ENCODE measurements at places on chromosomes 2 and 18.

DNA sequence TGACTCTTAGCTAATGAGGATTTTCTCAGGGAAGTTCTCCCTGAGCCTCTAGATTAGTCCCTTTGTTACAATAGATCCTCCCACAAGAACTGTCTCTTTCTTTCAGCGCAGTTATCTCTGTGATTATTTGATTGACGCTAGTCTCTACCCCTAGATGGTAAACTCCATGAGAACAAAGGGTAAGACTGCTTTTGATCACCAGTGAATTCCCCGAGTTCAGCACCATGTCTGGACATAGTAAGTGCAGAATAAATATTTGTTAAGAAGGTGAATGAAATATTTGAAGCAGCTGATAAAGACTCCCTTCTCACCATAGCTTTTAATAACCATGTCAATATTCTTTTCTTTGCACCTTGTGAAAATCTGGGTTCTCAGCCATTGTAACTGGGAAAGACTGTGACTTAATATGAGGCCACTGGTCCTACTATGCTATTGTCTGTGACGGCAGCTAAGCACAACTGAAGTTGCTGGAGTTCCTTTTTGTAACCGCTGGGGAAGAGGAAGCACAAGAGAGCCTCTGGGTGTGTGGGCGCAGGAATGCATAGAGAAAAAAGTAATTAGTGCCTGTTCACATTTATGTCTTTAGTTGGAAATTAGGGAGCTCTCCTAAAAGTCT, 214.7 kb downstream of the TGIF1 start:
- DNase-seq, result no peak

DNA sequence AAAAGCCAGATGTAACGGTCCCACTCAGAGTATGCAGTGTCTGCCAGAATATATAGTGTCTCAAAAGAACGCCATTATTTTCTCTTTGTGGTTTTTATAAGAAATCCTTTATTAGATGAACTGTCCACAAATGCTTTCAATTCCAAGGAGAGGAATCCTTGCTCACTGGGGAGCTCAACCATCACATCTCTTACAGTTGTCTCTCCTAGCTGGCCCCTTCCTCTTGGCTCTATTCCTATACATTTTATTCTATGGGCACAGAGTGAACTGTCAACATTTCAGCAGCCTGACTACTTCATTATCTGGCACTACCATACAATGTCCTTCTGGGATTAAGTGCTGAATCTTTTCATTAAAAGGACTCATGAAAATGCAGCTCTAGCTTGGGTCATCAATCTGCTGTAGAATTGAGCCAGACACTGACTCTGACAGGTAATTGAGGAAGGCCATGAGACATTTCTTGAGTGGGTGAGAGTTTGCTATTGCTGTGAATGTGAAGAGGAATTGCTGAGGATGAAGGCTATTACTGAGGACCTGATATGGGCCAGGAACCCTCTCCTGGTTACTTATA, 96.5 kb upstream of the THOC1 start:
- no peak for DNase-seq

GRCh38 chr2:96839875-96840850, 3.7 kb downstream of the ANKRD23 start:
- no peak for DNase-seq

DNA sequence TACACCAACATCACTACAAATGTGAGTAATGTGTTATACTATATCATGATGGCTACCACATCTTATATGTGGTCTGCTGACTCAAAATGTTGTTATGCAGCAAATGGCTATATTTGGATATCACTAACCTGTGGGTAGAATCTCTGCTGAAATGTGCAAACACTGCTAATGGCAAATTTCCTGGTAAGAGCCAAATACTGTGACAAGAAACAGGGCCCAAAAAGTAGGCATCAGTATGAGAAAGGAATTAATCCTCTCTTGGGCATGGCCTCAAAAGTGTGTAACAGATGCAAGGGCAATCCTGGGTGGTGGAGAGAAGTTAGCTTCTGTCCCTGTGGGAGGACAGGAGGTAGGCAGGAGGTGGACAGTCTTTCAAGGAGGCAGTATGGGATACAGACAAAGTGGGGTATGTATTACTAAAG, 13.3 kb downstream of the ATF2 start:
- no peak for DNase-seq
